SK-N-DZ (cell line): ENCODE measurements at places on chromosomes 11 and 22.

- no peak for DNase-seq
Observed at GRCh38 chr11:2942447-2942846, 13.2 kb upstream of the PHLDA2 start.

DNA sequence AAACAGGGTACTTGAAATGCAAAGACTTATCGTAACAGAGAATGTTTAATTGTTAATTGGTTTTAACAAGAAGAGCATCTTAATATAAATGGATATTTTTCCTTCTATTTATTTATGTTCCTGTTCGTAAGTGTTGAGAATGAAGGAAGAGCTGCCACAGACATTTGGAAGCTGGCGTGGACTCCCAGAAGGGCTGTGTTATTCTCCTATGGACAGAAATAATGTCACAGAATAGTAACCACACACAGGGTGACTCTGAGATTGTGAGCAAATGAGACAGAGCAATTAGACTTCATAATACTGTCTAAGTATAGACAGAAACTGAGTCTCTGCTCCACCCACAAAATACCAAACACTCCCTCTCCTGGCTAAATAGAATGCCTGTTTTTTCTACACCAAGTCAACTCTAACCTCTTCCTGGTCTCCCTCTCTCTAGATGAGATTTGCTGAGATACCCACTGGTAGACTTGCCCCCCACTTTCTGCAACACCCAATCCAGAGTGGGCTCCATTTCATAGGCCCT lies 6.1 kb downstream of the APOL3 start:
- no peak for DNase-seq

GRCh38 chr11:3820971-3821370 lies 12.6 kb downstream of the PGAP2 start:
- no peak for DNase-seq

DNA sequence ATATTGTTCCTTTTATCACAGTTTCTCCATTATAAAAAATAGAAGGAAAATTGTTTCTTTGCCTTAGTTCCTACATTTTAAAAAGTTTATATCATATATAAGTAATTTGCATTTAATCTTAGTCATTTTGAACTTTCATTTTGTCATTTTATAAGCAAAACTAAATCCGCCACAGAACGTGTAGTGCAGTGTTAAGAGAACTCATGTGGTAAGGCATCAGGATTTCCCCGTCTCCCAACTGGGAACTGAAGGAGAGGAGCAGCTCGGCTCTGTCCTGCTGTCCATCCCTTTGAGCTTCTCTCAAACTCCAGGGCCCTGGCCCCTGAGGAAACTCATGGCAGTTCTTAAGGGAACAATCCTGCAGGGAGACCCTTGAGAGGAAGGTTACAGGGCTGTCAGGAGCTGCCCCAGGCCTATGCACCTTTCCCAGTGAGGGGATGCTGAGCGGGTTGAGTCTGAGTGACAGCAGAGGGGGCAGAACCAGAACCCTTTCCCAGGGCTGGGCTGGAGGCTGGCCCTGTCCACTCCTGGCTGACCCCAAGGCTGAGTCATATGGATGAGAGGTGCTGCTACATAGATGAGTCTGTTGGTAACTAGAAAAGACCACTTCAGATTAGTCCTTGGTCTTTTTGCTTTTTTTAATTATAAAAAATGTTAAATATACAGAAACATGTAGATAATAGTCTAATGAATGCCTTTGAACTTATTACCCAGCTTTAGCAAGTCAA lies 333.1 kb downstream of the TBC1D22A start:
- no peak for DNase-seq

- no peak for DNase-seq
Observed at GRCh38 chr11:44113018-44113417, 17.5 kb downstream of the EXT2 start.

GRCh38 chr22:44548981-44549380 lies 50.9 kb upstream of the RTL6 start:
- DNase-seq = no peak

- DNase-seq = no peak
Observed at GRCh38 chr11:130315354-130315970, 745 bp upstream of the ZBTB44 start.

DNA sequence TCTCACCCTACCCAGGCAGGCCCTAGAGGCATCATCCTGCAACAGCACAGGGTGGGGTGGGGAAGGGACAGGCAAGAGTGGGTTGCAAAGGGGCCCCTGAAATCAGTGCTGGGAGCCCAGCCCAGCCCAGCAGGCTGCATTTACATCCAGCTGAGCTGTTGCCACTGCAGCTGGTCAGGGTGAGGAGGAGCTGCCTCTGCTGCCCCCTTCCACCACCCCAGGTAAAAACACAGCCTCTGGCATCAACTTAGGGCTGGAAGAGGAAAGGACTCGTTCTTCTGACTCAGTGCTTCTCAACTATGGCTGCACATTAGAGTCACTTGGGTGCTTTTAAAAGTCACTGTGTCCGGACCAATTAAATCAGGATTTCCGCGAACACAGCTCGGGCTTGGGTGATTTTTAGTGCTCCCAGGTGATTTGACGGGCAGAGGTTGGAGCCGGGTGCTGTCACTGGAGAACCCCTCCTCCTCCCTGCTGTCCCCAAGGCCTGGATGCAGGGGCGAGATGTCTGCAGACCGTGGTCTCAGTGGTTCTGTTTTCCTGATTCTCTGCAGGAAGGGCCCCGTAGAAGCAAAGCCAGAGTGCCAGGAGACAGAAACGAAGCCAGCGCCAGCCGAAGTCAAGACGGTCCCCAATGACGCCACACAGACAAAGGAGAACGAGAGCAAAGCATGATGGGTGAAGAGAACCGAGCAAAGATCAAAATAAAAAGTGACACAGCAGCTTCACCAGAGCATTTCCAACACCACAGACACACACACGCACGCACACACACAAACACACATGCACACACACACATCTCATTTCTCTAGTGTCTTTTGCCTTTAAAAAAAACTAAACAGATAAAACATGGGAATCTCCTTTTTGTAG lies 39.4 kb upstream of the TTC12 start:
- DNase-seq = peak; percentile 34

GRCh38 chr11:70885281-70886231 lies 366.8 kb downstream of the SHANK2 start:
- DNase-seq = no peak
